ENCODE measurements at places on chromosomes 3 and 15.

- DNase-seq = no peak
These were observed 125.2 kb upstream of the DPH6 start for GRCh38 chr15:35671197-35671596.

GRCh38 chr3:28207000-28207733 lies 34.3 kb upstream of the CMC1 start:
- no peak for DNase-seq

DNA sequence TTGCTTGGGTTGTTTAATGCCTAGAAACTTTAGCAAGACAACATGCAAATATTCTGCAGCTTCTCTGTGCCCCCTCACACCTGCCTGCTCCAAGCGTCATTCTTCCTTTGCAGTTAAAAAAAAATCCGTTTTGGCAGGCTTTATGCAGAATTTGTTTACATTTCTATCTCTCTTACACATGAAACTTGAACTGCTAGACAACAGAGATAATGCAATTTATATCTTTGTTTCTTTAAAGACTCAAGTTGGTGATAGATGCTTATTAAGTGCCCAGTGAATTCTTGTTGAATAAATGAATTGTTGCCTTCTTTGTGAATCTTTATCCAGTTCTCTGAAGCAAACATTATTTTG lies 53.2 kb downstream of the CHST2 start:
- no peak for DNase-seq

DNA sequence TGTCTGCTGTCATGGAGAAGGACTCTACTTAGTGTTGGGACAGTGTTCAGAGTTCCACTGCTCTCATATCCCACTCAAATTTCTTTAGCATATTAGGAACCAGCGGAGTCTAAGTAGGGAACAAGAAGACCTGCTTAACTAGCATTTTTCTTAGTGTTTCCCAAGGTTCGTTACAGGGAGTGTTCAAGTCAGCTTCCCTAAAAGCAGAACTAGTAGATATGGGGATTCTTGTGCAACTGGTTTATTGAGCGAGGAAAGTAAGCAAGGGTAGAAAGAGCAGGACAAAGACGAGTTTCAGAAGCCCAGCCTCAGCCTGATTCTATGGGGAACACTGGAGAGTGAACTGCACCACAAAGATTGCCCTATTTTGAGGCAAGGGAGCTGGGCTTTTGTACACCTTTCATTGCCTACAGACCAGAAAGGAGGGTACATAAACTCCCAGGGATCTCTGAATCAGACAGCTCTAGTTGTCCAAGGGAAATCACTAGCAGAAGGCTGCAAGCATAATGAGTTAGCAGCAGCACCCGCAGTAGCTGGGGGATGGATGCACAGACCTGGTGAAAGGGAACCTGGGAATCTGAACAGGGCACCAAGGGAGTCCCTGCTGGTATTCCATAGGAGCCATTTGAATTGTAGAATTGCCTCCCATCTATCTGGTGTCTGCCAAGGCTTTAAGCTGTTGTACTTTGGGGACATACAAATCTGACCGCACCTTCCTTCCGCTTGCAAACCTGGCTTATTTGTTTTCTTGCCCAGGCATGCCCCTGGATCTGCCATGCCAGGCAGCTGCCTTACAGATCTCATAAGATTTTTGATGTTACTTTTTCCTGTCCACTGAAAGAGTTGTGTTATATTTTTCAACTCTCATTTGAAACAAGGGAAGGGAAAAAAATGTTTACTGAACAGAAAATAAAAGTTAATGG lies 15.1 kb downstream of the CMTM7 start:
- DNase-seq = no peak

GRCh38 chr3:66010739-66011655 lies 27.7 kb downstream of the MAGI1 start:
- no peak for DNase-seq

- no peak for DNase-seq
These were observed 256.5 kb downstream of the THRB start for GRCh38 chr3:24237971-24238706.

- no peak for DNase-seq
These were observed 60.5 kb downstream of the GLDN start for GRCh38 chr15:51401872-51402517.

- no peak for DNase-seq
These were observed 83.8 kb downstream of the MYLK start for GRCh38 chr3:123800362-123800682.

DNA sequence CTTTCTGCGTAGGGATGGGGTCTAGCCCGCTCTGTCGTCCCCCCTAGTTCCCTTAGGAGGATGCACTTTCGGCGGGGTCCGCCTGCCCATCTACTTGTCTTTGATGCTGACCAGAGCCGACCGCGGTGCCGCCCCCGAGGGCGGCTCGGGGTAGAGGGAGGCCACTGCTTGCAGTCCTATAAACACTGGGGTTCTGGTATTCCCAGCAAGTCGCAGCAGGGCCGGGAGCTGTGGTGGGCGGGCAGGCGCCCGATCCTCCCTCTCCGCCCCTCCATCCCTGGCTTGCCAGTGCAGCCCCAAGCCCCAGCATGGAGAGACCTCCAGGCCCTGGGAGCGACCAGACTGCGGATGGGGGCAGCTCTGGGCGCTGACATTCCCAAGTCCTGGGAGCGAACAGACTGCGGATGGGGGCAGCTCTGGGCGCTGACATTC lies 830 bp downstream of the SEMA4B start:
- DNase-seq = no peak

- DNase-seq = no peak
These were observed 67.7 kb upstream of the BNC1 start for GRCh38 chr15:83352119-83352518.

GRCh38 chr15:59447367-59447766 lies 9.4 kb downstream of the FAM81A start:
- no peak for DNase-seq
